Caco-2 (cell line): ENCODE measurements at places on chromosomes 3 and 15. TPM values are rescaled to one million over a fixed set of nuclear protein-coding genes. Genes with fewer than 3 reads are reported as not detected.

GRCh38 chr3:52167240-52167639 lies 13.0 kb upstream of the POC1A start:
- no peak overlapping the region for H3K27ac ChIP-seq
- H3K4me3 ChIP-seq = no peak overlapping the region
- no peaks in the 10 kb centered on the region for H3K36me3 ChIP-seq
- no peaks in the 10 kb centered on the region for H3K27me3 ChIP-seq

CLEC3B gene
- total RNA-seq = 1.1 TPM in 1 of 2 replicates, not detected in the other

GRCh38 chr3:11671648-11672100 lies 28.0 kb upstream of the VGLL4 start:
- H3K36me3 ChIP-seq = no peaks in the 10 kb centered on the region
- no peak for DNase-seq
- no peaks in the 10 kb centered on the region; the same call in 1 of the 2 replicates for H3K27me3 ChIP-seq

PCYT1A gene
- total RNA-seq = 52.2 and 54.6 TPM in 2 replicates

DNA sequence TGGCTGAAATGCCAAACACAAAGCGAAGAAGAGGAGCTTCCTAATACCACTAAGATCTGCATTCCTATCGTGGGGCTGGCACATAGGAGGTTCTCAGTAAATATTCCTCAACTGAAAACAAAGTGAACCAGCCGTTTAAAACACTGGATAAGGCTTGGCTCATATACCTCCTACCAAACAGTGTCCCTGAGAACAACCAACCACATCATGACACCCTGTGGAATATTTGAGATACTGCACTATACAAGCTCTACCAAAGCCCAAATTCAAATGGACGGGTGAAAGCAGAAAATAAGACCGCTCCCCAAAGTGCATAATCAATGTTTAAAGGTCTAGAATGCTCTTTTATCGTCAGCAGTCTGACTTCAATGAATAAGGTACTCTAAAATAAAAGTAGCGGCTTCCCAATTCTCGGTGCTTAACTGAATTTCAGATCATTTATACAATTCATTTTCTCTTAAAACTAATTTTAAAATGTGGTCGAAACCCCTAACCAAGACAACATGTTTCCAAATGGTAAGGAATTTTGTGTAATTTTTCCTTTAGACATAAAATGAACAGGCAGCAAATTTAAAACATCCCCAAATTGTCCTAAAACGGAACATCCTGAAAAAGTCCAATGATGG lies 425.8 kb downstream of the ERC2 start:
- H3K36me3 ChIP-seq = no peaks in the 10 kb centered on the region
- no peak overlapping the region for H3K27ac ChIP-seq
- H3K4me3 ChIP-seq = no peak overlapping the region
- peak; percentile 47 for DNase-seq

SLCO2A1 gene
- 2.2 and 2.5 TPM in 2 replicates for total RNA-seq

DNA sequence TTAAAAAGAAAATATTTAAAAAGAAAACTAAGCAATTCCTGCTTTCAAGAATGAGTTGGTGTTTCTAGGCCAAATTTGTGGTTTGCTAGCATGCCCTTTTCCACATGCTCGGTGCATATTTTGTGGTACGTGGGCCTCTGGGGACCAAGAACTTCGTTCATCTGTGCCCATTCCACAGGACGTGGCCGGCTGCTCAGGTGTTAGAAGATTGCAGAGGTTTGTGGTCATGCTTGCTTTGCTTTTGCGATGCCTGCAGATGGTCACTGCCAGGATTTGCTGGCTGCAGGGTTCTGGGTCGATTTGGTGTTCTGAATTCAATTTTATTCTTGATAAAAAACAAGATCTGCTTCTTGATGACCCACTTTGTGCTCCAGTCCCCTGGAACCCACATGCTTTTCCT lies 7.5 kb downstream of the PSTPIP1 start:
- DNase-seq = no peak
- no peak overlapping the region for H3K27ac ChIP-seq
- H3K4me3 ChIP-seq = no peak overlapping the region
- no peaks in the 10 kb centered on the region for H3K36me3 ChIP-seq
- H3K27me3 ChIP-seq = no peaks in the 10 kb centered on the region

DNA sequence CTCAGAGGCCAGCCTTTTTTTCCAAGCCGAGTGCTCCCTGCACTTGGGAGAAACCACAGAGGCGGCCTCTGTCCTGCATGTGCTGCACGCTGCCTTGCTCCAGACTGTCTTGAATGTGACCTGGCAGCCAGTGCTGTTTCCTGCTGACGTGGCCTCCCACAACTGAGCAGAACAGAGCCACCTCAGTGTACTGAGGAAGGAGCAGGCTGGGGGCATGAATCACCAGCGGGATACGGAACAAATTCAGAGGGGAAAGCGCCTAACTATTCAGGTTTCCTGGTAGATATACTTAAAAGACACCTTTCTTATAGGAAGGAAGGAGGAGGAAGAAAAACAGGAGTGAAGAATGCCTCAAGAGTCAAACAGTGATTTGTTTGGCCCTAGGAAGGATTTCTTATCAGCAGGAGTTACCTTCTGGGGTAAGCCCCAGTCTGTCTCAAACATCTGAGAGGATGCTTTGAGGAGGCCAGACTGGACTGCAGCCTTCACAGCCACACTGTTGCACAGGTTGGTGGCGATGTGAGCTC lies 114.0 kb downstream of the FNDC3B start:
- DNase-seq = no peak
- H3K4me1 ChIP-seq = 0 out of 2 replicates have a peak, but pooled peaks cover under 1% of the 10 kb centered on the region
- no peaks in the 10 kb centered on the region for H3K27me3 ChIP-seq
- no peaks in the 10 kb centered on the region for H3K36me3 ChIP-seq
- no peak overlapping the region for H3K27ac ChIP-seq

DNA sequence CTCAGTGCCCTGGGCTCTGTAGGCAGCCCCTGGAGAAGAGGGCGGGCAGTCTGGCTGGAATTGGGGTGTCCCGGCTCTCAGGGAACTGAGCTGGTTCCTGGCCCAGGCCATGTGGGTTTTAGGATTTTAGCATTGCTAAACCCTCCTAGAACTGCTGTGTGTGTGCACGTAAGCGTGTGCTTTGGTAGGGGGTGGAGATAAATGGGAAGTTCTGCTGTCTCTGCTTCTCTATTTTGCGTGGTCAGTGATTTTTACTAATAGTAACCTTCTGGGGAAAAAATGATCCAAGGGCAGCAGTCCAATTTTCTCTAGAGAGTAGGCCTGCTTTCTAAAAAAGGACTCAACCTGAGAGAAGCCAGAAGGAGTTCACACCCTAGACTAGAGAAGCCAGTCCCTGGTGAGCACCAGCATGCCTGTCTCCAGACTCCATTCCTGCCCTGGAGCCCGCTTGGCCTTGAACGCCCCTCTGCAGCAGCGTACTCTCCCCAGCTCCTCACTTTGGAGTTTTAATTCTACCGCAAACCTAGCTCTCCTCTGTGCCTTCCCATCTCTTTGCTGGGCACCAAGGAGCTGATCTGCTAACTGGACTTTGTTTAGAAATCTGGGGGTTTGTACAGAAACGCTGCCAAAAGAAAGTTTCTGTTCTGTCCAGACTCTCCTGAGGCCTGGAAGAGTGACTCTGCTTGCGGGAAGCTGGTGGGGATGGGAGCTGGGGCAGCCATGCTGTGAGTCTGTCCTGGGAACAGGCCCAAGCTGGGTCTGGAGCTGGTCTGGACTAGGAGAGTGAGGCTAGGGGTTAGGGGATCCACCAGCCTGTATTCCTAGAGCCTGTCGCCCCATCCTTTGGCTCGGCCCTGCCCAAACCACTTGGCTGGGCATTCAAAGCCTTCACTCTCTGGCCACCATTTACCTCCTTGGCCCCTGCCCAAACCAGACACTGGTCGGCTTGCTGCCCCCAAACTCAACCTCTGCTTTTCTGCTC lies 19.7 kb downstream of the CORO2B start:
- no peaks in the 10 kb centered on the region for H3K27me3 ChIP-seq
- DNase-seq = no peak
- H3K4me3 ChIP-seq = no peak overlapping the region
- no peaks in the 10 kb centered on the region for H3K4me1 ChIP-seq

- no peaks in the 10 kb centered on the region for H3K27me3 ChIP-seq
- H3K36me3 ChIP-seq = no peaks in the 10 kb centered on the region
- no peak overlapping the region for H3K4me3 ChIP-seq
- DNase-seq = no peak
- no peaks in the 10 kb centered on the region for H3K4me1 ChIP-seq
Observed at GRCh38 chr3:120393243-120393642, 44.1 kb upstream of the LRRC58 start.

- H3K27me3 ChIP-seq = no peaks in the 10 kb centered on the region
- H3K36me3 ChIP-seq = no peaks in the 10 kb centered on the region
- H3K4me3 ChIP-seq = no peak overlapping the region
- no peak for DNase-seq
Observed at GRCh38 chr3:185406121-185406620, 43.2 kb downstream of the MAP3K13 start.

DNA sequence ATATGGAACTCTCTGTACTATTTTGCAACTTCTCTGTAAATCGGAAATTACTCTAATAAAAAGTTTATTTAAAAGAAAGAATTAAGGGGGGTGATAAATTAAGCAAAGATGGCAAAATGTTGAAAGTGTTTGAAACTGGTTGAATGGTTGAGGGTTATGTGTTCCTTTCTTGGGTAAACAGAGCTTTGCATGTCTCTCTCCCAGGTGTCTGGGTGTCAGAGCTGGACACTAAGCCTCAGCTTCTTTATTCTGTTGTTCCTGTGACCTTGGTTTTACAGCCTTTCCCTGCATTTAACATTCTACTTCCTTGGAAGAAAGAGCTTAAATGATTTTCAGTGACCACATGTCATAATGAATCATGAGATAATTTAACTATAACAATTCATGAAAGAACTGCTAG lies 7.2 kb downstream of the GPR171 start:
- H3K36me3 ChIP-seq = no peaks in the 10 kb centered on the region
- peaks cover 52% of the 10 kb centered on the region for H3K4me1 ChIP-seq
- DNase-seq = no peak
- peak overlapping the region; percentile 59 for H3K27ac ChIP-seq
- H3K4me3 ChIP-seq = no peak overlapping the region
- H3K27me3 ChIP-seq = no peaks in the 10 kb centered on the region

GXYLT2 gene
- 3.4 and 4.8 TPM in 2 replicates for total RNA-seq

GRCh38 chr3:71303627-71304200 lies 279.8 kb downstream of the FOXP1 start:
- peaks cover 26% of the 10 kb centered on the region for H3K4me1 ChIP-seq
- peak overlapping the region; percentile 91 for H3K27ac ChIP-seq
- no peaks in the 10 kb centered on the region for H3K36me3 ChIP-seq
- DNase-seq = no peak
- H3K4me3 ChIP-seq = peak overlapping the region; percentile 47

CHRM5 gene
- total RNA-seq = not detected in 2 replicates

DNA sequence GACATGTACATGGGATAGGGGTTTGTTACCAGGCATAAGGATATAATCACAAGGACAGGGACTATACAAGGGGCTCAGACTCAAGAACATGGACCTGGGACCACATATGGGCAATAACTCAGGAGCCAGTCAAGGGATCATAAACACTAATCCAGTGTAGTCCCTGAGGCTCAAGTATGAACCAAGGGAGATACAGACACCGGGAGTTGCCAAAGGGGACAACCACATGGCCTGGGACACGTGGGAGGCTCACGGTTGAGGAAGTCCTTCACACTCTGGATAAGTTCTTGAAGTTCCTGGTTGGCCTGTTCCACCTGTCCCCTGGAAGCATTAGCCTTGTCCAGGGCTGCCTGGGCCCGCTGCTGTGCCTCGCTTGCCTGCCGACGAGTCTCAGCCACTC lies 1.8 kb upstream of the USP19 start:
- no peak overlapping the region for H3K4me3 ChIP-seq
- H3K27ac ChIP-seq = no peak overlapping the region
- DNase-seq = no peak
- H3K36me3 ChIP-seq = peaks cover 5% of the 10 kb centered on the region
- H3K27me3 ChIP-seq = no peaks in the 10 kb centered on the region

IQCB1 gene
- 36.1 and 36.4 TPM in 2 replicates for total RNA-seq

- no peak for DNase-seq
- H3K27ac ChIP-seq = no peak overlapping the region
- H3K27me3 ChIP-seq = no peaks in the 10 kb centered on the region
- H3K36me3 ChIP-seq = no peaks in the 10 kb centered on the region
- H3K4me1 ChIP-seq = no peaks in the 10 kb centered on the region
Observed at GRCh38 chr15:38671675-38672254, 107.2 kb upstream of the RASGRP1 start.

DNA sequence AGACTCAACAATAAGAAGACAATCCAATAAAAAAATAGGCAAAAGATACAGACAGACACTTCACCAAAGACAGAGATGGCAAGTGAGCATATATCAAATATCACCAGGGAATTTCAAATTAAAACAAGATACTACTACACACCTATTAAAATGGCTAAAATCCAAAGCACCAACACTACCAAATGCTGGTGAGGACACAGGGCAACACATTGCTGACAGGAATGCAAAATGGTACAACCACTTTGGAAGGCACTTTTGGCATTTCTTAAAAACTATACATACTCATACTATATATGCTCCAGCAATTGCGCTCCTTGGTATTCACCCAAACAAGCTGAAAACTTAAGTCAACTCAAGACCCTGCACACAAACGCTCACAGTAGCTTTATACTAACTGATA lies 12.9 kb downstream of the DLG1 start:
- no peak for DNase-seq
- H3K36me3 ChIP-seq = peaks cover 4% of the 10 kb centered on the region
- H3K27me3 ChIP-seq = no peaks in the 10 kb centered on the region
- H3K4me3 ChIP-seq = no peak overlapping the region
- no peak overlapping the region for H3K27ac ChIP-seq

- no peak overlapping the region for H3K4me3 ChIP-seq
- no peaks in the 10 kb centered on the region for H3K36me3 ChIP-seq
- no peak for DNase-seq
Observed at GRCh38 chr15:98231696-98232440, 271.4 kb downstream of the ARRDC4 start.

DNA sequence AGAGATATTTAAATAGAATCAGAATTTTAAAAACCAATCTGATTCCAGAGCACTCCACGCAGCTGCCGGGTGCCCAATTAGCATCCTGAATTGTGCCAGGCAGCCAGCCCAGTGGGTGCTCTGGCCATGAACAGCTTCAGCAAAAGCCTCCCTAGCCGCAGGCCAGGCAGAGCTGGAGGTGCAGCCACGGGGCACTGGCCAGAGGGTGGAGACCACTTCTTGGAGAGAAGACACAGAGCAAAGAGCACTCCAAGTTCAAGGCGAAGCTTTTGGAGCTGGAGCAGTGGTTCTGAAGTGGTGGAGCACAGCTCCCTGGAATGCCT lies 475.6 kb upstream of the PROK2 start:
- H3K27me3 ChIP-seq = no peaks in the 10 kb centered on the region
- H3K36me3 ChIP-seq = no peaks in the 10 kb centered on the region
- no peak overlapping the region for H3K4me3 ChIP-seq
- H3K4me1 ChIP-seq = no peaks in the 10 kb centered on the region
- no peak for DNase-seq

DNA sequence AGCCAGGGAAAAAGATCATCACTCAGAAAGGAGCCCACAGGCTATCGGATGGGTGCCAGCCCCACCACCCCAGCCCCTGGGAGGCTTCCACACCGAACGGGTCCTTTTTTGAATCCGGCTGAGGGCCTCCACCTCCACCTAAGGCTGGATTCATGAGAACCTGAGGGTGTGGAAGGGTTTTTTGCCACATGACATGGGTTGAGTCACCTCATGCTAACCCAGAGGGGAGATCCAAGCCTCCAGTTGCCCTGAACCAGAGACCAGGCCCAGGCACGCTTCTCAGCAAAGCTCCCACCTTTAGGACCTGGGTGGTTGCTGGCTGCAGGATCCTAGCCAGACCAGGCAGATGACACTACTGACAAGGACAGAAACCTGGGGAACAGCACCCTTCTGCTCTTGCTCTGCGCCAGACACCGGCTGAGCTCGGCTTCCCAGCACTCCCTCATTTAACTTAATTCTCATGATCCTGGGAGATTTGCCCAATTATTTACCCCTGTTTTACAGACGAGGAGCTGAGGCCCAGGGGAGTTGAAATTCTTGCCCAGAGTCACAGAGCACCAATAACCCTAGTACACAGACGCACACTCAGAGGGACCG lies 25.6 kb downstream of the DUSP7 start:
- no peak overlapping the region for H3K4me3 ChIP-seq
- no peak for DNase-seq
- H3K27me3 ChIP-seq = no peaks in the 10 kb centered on the region
- H3K4me1 ChIP-seq = peaks cover 13% of the 10 kb centered on the region; the same call in 1 of the 2 replicates
